ENCODE measurements at places on chromosomes 4 and X.

GRCh38 chrX:131081772-131082740, 23.9 kb downstream of the ARHGAP36 start:
- DNase-seq, result no peak

GRCh38 chrX:45232139-45232538, 31.5 kb upstream of the DIPK2B start:
- no peak for DNase-seq

GRCh38 chr4:11021333-11021732, 336.8 kb upstream of the CLNK start:
- no peak for DNase-seq

DNA sequence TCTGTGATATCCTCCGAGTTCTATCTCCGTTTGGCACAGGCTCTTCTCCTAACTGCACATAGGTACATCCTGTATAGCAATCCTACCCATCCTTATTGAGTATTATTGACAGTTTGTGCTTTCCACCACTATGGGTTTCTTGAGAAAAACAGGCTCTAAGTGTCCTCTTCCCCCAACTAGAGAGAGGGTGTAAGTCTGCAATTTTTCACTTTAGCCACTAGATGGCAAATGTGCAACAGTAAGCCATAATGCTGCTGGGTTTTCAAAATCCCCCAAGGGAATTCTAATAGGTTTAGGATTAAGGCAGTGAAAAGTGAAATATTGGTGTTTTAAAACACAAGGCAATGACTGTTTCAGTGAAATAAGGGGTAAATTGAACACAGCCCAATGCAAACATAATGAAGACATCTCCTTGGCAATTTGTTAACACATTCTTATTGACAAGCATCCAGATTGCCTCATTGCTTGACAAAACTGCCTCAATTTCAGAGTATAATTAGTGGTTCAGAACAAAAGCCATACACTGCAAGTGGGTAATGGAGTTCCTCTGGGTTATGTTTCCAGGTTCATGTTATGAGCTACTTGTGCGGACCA, 239.0 kb upstream of the HTR2C start:
- DNase-seq, result no peak

- no peak for DNase-seq
These were observed 152.1 kb downstream of the PALLD start for GRCh38 chr4:168648929-168649328.

- no peak for DNase-seq
These were observed 164.0 kb downstream of the PRKX start for GRCh38 chrX:3549411-3549911.

DNA sequence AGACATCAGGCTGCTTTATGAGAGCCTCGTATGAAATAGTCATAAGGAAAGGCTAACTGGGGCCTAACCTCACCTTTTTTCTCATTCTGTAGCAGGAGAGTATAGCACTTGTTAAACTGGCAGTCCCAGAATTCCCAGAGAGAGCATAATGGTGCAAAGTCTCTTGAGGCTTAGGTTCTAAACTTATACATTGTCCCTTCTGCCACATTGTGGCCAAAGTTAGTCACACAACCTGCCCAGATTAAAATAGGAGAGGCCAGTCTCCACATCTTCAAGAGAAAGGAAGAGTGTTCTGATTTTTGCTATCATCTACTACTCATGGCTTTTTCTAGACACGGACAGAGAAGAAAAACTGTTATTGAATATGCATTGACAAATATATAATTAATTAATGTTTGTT, 1588.9 kb upstream of the PCDH7 start:
- no peak for DNase-seq
